ENCODE measurements at places on chromosomes 1 and 21.

DNA sequence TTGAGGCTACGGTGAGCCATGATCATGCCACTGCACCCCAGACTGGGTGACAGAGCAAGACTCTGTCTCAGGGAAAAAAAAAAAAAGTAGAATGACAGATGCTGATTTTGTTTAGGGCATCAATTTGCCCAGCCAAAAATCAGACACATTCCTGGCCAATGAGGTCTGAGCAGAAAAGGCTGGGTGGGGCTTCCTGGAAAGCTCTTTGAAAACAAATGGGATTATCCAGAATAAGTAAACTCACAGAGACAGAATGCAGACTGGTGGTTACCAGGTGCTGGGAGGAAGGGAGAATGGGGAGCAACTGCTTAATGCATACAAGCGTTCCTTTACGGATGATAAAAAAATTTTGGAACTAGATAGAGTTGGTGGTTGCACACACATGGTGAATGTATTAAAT lies 10.1 kb upstream of the CITED4 start:
- ATAC-seq, result no peak

- no peak for ATAC-seq
Observed at GRCh38 chr1:20928146-20928545, 141.0 kb upstream of the HP1BP3 start.

DNA sequence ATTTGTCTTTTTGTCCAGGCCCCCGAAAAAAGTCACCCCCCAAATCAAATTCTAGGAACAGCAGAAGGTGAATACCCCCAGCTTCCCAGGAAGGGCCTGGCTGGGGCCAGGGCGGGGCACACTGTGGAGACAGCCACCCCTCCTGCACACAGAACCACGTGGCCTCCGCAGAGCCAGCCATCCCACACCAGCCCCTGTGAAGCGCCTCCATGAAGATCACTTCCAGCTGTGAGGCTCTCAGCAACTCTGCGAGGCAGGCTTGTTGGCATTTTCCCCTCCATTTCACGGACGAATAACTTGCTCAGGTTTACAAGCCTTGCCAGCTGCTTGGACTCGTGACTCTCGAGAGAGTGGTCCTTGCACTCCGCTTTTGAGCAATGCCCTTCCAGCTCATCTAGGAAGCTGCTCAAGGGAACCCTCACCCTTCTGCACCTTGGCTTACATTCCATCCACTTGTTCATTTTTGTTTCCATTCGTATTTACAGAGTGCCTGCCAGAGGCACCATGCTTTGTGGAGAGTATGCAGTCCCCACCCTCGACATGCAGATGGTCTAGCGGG lies 48.2 kb downstream of the SYT6 start:
- no peak for ATAC-seq

DNA sequence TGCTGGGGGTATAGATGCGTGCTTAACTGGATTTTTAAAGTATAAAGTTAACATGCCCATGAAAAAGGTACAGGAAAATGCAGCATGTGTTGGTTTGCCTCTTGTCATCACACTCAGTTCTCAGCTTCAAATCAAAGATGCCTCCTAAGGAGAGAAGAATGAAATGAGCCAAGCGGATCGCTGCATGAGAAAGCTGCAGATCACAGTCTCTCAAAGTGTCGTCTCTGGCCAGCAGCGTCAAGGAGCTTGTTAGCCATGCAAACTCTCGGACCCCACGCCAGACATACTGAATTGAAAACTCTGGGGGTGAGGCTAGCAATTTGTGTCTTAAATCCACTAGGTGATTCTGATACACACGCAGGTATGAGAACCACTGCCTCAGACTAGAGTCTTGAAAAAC lies 297.2 kb downstream of the AJAP1 start:
- ATAC-seq, result no peak

- peak; percentile 78 for ATAC-seq
Observed at GRCh38 chr21:34897828-34898227, 151.3 kb downstream of the RUNX1 start.

Data from activated CD4-positive, CD25-positive, alpha-beta regulatory T cell treated with anti-CD3 and anti-CD28 coated beads, Interleukin-2, amount 50 U/mL, for 24 hours (primary cell).